ENCODE measurements at places on chromosomes 12 and 14.
A peak's percentile ranks its signal among the peaks of the same experiment; 100 is the strongest.

DNA sequence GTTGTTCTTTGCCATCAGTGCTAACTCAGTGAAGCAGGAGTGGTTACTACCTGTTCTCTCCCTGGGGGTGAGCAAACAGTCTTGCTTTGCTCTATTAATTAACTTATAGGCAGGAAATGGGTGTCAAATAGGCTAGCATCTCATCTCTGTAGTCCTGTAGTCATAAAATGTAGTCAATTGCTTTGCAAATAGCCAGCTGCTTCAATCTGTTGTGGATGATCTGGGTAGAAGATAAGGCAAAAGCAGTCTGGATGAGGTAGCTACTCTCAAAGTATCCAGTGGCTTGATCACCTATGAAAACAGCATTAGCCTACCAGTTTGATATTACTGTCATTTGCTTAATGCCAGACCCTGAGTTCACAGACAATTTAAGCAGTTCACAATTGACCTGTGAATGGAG, 369.0 kb upstream of the TMTC1 start:
- ATAC-seq = no peak

GRCh38 chr14:30573226-30573814, 14.4 kb downstream of the G2E3 start:
- peak; percentile 26 for ATAC-seq

DNA sequence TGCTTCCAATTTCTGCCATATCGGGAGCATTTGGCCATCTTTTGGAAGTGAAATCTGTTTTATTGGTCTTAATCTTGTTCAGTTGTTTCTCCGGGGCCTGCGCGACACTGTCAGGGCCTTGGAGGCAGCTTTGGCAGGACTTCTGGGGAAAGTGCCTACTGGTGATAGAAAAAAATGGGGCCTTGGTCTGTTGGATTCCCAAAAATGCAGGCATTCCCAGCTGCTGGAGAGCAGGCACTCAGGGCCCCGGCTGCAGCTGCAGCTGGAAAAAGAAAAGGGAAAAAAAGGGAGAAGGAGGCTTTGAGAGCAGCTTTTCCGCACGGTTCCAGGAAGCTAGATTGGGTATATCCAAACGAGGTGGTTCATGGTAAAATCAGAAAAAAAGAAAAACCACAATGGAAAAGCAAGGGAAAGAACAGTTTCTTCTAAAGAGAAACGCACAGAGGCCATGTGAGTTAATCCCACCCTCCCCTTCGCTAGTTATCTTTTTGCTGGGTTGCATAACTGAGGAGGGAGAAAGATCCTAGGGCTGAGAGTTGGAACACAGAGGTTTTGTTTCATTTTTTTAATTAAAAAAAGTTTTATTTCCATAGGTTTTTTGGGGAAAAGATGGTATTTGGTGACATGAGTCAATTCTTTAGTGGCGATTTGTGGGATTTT, 134.7 kb upstream of the RFLNA start:
- no peak for ATAC-seq

- ATAC-seq = no peak
Observed at GRCh38 chr12:83613586-83614110, 926.9 kb downstream of the TMTC2 start.
